SJCRH30 (cell line): ENCODE measurements at places on chromosomes 2 and 18.

DNA sequence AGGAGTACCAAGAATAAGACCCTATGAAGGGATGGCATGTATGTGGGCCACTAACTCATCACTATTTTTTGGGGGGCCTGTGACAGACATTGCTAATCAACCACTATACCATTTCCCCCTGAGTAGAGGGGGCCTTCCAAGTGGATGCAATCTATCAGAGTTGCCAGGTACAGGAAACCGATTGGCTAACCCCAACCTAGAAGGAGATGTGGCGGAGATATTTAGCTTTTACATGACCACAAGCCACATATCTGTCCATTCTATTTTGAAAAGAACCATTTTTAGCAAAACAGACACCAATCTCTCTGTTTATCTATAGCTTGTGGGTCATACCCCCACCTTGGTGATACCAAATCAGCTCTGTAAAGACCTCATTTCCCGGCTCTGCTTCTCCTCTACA lies 51.0 kb downstream of the PAX8 start:
- DNase-seq: no peak

DNA sequence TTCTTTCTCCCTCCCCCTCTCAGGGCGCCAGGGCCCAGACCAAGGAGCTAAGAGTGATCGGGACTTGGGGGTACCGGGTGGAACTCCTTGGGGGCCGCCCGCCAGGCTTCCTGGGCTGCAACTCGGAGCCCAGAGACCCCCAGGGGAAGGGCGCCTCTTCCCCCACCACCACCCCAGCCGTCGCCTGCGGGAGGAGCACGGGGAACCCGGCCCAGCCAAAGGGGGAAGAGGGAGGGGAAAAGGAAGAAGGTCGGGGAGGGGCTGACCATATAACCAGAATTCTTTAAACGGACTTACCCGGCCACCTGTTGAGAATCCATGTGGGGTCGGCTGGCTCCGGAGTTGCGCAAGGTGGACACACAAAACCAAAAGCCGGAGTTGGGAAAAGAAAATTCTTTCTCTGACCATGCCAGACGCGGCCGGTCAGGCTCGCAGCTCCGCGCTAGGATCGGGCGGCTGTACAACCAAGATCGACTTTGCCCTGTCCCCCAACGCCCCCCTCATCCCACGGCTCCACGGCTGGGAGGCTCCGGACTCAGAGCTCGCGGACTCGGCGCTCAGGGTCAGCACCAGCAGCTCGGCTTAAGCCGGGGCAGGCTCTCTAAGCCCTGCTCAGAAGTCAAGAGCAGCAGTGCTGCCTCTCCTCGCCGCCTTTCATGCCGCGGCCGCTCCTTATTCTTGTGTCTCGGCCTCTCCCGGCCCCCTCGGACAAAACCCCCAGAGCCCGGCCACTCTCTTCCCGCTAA lies 6.3 kb upstream of the SIX3 start:
- peak; percentile 71 for DNase-seq

DNA sequence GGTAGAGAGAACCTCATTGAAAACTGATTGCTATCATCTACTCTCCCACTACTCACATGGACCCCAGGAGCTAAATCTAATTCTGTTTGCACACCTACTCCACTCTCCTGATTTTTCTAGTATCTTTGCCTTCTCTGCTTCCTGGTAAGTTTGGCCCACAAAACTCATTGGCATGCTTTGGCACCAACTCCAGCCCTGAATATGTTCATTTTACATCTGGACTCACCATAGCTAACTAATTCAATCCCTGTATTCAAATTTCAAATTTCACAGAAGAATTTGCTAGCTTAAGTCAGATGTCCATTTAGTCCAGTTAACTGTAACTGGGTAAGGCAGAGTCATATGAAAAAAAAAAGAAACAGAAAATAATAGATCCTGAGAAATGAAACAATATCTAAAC lies 442.1 kb downstream of the SUCLG1 start:
- no peak for DNase-seq

GRCh38 chr18:32906506-32907310 lies 133.9 kb upstream of the KLHL14 start:
- no peak for DNase-seq

GRCh38 chr2:230640540-230641011 lies 72.1 kb upstream of the CAB39 start:
- DNase-seq: peak; percentile 73

DNA sequence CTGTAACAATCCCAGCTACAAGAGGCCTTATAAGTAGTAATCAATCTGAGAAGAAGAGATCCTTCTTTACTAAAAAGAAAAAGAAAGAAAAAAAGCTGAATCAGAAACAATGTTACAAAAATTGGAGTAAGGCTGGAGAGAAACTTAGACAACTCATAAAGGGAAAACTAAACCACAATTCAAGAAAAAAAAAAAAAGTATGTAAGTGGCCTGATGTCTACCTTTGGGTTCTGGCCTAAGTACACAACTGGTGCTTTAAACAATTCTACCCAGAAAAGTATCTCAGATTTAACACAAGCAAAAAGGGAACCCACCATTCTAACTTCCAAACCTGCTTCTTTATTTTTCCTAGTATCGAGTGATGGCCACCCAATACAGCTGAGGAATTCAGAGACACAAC lies 45.3 kb downstream of the ZNF521 start:
- DNase-seq: no peak

DNA sequence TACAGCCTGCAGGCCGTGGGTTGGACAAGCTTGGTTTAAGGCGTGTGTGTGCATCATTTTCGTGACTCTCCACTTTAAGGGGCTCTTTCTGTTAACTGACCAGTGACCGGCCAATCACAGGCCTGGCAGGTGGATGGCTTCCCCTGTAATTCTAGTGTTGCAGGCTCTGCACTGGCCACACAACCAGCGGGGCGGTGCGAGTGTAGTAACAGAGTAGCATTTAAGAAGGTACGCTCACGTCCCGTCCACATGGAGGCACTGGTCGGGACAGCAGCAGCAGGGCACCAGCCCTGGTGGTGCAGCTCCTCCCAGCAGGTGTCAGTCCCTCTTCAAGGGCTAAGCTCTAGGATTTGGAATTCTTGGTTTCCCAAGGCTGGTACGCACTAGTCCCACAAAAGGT lies 8.0 kb upstream of the ANO7 start:
- no peak for DNase-seq

DNA sequence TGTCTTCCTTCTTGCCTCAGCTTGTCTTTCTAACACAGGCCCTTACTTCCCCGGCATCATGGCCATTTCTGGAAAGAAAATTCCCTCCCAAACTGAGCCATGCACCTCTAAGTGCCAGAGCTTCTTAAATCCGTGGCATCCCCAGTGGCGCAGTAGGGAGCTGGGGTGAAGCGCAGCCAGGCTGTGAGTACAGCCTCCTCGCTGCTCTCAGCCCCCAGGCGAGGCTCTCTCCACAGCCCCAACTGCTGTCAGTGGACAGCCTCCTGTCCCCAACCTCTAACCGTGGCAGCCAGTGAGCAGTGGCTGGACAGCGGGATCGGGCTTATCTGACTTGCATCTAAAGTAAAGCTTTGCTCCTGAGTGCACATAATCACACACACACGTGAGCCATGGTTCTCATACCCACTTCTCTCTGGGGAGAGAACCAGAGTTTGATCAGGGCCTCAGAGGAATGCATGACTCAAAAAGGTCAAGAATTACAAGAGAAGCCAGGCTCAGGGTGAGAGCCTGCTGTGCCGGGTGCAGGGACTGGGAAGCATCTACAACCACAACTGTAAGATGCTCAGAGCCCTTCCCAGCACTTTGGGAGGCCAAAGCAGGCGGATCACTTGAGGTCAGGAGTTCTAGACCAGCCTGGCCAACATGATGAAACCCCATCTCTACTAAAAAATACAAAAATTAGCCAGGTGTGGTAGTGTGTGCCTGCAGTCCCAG lies 50.7 kb downstream of the SFXN5 start:
- DNase-seq: no peak

DNA sequence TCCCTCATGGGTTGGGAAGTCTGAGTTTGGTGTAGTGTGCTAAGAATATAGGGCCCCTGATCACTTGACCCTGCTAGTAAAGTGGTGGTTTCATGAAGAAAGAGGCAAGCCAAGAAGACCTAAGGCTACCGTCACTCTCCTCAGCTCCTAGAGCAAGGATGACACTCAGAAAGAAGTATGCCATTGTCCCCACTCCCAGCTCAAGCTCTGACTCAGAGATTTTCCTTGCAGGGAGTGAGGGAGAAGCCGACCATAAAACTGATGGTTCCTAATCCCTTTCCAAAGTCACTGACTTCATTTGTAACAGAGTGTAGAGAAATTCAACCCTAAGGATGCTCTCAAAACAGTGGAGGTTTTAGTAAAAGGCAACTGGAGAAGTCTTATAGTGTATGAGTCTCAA lies 80.9 kb downstream of the ICA1L start:
- DNase-seq: no peak
